Activated CD8-positive, alpha-beta T cell treated with anti-CD3 and anti-CD28 coated beads for 36 hours (primary cell): ENCODE measurements at places on chromosomes 6 and 20.

DNA sequence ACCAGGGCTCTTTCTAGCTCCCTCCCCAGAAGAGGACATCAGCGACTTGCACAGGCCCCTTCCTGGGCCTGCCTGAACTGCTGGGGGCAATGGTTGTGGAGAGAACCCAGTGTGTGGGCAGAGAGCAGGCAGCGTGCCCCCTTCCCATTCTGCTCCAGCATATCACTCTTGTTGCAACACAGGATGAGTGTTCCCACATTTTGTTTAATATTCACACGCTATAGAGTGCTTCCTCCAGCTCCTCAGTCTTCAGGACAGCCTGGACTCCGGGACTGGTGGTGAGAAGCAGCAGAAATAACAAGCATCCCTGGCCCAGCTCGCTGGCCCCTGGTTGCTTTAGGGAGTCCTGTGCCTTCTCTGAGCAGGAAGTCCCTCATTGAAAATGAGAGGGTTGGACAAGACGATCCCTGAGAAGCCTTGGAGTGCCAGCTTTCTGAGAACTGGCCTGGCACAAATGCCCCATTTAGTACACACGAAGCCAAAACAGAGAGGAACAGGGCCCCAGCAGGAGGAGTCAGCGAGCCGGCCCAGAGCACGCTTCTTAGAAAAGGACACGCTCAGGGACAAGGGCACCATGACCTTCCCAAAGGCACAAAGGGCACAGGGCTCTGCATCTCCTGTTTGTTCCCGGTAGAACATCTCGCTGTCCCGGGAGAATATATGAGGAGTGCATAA, 84.2 kb upstream of the FOXC1 start:
- DNase-seq: no peak

GRCh38 chr6:134020968-134021367, 31.5 kb downstream of the SLC2A12 start:
- DNase-seq: no peak

DNA sequence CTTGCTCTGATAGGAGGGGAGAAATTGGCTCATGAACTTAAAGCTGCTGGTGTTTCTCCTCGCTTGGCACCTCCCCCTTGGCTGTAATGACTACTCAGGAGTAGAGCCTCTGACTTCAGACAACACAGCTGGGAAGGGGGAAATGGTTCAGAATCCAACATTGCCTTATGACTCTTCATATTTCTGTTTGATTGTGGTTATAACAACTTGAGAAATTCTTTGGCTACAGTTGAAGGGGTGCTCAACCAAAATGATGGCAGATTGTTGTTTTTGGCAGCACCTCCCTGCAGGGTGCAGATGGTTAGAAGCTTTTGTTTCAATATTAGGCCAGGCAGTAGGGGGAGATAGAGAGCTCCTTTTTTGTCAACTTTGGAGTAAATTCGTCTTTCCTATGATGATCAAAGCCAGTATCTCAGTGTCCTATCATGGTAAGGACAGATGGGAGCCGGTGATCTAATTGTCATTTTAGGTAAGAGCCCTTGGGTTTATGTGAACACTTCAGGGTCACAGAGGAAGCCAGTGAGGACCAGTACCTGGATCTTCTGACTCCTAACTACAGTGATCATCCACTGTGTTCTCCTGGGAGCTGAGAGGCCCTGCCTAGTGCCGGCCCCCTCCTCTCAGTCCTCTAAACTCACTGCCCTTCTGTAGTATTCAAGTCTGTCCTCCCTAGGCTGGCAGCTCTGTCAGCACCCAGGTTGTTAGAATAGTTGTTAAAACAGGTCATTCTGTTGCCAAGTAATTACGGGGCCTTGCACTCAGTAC, 39.9 kb downstream of the RPRD1B start:
- DNase-seq: peak; percentile 25

- DNase-seq: no peak
Measured at GRCh38 chr6:167856999-167857660, 30.4 kb downstream of the AFDN start.

- peak; percentile 43 for DNase-seq
Measured at GRCh38 chr20:41057999-41058673, 29.5 kb downstream of the TOP1 start.

GRCh38 chr6:36756786-36757185, 59.2 kb downstream of the RAB44 start:
- DNase-seq: no peak

DNA sequence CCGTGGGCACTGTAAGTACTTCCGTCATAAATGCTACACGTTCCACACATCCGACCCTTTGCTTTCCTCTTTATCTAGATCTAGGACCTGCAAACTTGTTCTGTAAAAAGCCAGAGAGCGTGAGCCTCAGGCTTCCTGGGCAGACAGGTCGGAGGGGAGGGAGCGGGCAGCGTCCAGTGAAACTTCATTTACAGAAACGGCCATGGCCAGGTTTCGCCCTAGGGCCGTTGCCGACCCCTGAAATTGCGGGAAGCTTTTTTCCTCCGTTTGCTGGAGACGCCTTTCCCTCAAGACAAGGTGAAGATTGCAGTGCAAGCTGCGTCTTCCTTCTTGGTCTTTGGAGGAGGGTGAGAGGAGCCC, 155.4 kb downstream of the DLL1 start:
- DNase-seq: no peak

GRCh38 chr6:53250176-53251032, 98.3 kb downstream of the ELOVL5 start:
- DNase-seq: no peak

DNA sequence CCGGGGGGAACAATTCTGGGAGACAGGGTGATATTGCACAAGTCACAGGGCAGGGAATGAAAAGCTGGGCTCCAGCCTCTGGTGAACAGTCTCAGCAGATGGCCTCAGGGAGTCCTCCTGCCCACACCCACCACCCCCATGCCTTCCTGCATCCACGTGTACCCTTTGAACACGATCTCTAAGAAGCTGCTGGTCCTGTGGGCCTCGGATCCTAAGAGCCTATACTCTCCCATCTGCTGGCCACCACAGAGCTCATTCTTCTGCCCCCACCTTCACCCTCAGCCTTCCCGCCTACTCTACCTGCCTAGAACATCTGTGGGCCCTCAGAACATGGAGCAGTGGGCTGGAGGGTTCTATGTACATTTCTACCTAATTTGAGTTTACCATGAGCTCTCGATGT, 60.3 kb downstream of the TRERF1 start:
- no peak for DNase-seq

GRCh38 chr6:87672641-87673040, 29.4 kb downstream of the AKIRIN2 start:
- DNase-seq: no peak

- peak; percentile 80 for DNase-seq
Measured at GRCh38 chr6:3751730-3752530, 417 bp upstream of the PXDC1 start.

DNA sequence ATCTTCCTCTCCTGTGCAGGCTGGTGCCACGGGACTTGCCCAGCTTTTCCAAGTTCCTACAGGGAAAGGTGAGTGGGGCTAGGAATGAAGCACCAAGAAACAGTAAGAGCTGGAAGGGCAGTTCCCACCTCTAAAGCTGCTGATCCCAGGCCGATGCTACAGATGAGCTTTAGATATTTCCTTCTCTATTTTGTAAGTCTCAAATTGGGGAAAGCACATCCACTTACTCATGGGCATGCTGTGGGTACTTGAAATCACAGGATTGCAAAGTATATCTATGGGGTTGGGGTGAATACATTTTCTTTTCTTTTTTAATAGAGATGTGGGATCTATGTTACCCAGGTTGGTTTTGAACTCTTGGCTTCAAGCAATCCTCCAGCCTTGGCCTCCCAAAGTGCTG, 3.1 kb downstream of the ZBTB2 start:
- DNase-seq: no peak

GRCh38 chr6:15521582-15521981, 141.2 kb downstream of the DTNBP1 start:
- DNase-seq: no peak

DNA sequence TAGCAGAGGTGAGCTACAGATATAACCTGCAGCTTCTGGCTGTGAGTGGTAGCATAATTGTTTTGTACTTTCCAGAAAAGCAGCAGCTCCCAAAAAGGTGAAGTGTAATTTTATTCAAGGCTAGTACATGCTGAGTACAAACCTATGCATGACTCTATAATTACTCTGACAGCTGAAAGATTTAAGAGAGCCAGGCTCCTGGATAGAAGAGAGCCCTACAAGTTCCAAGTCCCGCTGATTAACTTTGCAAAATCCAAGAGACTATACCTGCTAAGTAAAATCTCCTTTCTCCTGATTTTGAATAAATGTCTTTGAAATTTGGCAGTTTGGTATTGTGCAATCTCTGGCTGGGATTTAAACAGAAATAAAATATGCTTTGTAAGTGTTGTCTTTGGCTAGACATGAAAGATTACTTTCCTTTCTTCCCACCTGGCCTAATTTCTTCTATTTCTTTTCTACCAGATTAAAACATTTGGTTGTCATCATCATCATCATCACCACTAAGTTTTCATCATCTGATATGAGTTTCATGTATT, 79.5 kb downstream of the CTNNBL1 start:
- no peak for DNase-seq

DNA sequence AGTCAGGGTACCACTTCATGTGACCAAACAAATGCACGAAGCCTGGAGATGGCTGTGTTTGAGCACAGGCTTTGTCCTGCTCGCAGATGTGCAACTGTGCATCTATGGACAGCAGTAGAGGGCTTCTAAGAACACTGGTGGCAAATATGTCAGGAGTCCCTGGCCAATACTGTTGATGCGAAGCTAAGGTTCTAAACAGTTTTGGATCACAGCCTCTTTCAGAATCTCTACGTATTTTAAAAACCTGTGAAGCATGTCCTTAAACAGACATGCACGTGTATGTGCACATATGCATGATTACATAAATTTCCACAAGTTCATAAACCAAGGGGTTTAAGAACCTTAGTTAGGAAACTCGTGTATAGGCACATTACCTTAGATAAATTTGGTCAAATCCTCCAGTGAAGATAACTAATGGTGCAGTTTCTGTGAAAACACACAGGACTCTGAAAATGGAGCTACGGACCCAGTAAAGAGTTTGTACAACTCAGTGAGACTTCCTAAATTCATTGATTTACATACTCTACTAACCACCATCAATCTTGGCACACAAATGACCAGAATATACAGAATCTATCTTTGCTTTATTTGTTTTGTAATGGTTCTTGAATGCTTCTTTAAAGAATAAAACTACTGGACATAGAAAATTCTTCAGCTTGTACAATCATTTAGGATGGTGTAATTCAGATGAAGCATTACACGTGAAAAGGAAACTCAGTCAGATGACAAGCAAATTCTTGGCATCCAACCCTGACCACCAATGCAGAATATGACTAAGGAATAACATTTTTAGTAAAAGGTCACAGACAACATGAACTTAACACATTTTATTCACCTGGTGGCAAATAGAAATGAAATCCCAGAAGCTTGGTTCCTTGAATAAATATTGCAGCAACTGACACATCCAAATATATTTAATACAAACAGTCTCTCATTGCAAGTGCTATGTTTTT, 27.4 kb downstream of the KCNQ5 start:
- peak; percentile 53 for DNase-seq

DNA sequence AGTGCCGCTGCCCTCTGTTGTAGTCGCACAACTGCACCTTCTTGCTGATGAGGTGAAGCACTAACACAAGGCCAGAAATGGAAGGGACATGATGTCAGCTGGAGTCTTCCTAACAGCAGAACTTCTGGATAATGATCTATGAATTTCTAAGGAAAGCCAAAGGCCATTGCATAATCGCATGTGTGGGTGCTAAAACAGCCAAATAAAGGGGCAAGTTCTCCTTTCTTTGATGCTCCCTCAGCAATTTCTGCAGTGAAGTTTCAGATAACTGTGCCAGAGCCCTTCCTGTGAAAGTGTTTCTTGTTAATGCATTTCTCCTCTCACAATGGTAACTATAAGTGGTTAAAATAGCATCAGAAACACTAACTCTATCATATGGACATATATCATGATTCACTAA, 8.0 kb upstream of the F13A1 start:
- no peak for DNase-seq

- DNase-seq: no peak
Measured at GRCh38 chr6:25251426-25251825, 27.7 kb upstream of the CARMIL1 start.

DNA sequence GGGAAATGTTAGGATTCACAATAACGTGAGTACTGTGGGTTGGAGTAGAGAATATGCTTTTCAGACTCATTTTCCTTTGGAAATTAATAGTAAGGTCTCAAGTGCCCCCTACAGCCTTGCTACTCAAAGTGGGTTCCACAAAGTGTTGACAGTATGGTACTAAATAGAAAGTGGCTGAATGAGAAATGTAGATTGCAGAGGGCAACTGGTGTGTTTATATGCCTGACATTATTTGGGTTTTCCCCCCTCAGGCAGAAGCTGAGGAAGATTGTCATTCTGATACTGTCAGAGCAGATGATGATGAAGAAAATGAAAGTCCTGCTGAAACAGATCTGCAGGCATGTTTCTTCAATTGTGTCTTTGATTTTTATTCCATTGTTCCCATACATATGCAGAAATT, 5.6 kb downstream of the FBXO9 start:
- peak; percentile 51 for DNase-seq

DNA sequence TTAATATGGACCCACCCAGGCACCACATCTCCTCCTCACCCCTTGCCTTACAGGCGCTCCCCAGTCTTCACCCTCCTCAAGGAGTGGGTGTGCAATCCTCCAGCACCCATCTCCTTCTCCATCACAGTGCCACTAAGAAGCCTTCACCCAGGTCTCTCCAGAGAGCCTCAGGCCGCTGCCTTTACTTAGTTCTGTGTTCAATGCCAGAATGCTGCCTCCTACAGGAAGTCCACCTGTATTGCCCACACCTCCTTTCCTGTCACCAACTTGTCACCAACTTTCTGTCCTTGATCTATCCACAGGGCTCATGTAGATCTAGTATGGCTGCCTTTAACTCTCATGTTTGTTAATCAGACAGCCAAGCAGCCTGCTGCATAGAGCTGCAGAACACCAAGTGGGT, 586 bp upstream of the LST1 start:
- peak; percentile 74 for DNase-seq

GRCh38 chr6:160036790-160037206, 67.9 kb downstream of the IGF2R start:
- no peak for DNase-seq

DNA sequence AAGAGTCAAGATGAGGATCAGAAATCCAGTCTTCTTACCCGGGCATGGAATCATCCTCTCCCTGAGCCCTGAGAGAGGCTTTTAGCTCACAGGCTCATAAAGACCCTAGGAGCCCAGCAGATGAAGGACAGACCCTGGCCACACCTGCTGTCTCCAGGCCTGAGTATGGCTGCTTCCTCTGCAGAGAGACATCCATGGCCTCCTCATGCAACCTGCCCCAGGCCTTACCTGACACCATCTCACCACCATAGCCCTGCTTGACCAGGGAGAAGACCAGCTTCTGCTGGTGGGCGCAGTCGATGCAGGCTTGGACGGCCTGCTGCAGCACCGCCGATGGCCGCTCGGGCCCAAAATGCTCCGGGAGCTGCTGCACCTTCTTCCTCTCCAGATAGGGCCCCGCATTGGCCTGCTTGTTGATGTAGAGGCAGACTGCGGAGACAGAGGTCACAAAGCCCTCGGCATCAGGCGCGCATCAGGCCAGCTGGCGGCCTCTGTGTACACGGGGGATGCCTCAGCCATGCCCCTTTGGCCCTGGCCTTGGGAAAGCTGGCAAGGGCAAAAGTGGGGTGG, 77.6 kb downstream of the SCML4 start:
- DNase-seq: no peak

GRCh38 chr6:42166444-42167141, 6.6 kb upstream of the GUCA1A start:
- DNase-seq: peak; percentile 89

- DNase-seq: peak; percentile 83
Measured at GRCh38 chr6:29702519-29703103, 20.6 kb upstream of the HLA-F start.

GRCh38 chr6:142412658-142413057, 110.9 kb downstream of the ADGRG6 start:
- no peak for DNase-seq
